ENCODE measurements at places on chromosomes 11 and 22.

GRCh38 chr11:121437018-121437685, 15.0 kb upstream of the SORL1 start:
- no peak for DNase-seq

GRCh38 chr11:71465054-71465453, 12.1 kb downstream of the NADSYN1 start:
- no peak for DNase-seq

DNA sequence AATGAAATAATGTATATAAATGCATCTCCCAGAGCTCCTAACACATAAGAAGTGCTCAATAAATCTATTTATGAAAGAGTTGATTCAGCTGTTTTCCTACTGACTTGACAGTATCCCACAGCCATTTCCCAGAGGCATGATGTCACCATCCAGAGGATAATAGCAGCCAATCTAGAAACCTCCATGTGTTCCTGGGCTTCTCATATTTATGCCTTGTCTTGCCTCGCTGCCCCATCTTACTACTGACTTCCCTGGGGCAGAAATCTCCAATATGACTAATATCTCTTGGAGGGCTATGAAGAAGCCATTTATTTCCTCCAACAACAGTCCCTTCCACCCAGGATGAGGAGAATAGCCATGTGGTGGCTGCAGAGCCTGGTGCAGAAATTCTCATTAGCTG, 115.4 kb upstream of the NAV2 start:
- no peak for DNase-seq

DNA sequence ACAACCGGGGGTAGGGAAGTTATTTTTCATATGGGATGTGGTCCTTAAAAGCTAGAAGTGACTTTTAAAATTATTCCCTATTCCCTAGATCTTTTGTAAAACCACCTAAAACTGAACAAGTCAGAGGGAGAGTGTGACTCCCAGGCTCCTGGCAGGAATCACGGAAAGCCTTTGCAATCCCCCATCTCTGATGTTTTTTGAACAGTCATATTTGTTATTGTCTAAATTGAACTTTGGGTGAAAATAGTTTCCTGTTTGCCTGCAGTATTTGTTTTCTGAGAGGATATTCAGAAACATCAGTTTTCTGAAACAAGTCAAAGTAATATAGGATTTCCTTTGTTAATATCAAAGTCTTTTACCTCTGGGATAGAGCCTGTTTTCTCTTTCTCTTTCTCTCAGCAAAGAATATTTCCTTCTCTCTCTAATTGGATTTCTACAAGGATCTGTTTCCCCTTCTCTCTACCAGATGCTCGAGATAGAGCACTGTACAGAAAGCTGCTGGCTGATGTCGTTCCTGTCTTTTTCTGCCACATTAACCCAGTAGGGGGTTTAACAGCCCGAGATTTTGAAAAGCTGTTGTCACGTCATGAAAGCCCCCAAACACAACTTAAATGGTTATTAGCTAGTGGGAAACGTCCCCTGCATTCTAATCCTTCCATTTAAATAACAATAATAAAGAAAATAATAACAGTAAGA, 132.2 kb upstream of the PITPNB start:
- DNase-seq: no peak

DNA sequence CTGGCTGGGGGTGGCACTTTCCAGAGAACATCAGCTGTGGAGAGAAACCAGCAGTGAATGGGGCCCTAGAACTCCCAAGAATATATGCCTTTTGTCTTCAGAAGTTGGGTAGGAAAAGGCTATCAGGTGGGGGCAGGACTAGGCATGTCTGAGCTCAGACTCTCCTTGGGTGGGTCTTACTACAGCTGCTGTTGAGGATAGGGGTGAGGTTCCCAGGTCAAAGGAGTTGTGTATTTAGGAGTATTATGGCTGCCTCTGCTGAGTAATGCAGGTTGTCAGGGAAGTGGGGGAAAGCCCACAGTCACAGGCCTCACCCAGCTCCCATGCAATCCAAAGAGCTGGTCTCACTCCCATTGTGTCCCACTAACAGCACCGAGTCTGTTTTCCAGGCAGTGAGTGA, 26.1 kb downstream of the SLC22A9 start:
- DNase-seq: no peak

- DNase-seq: no peak
These were observed 558.7 kb downstream of the BRD1 start for GRCh38 chr22:49268924-49269323.

DNA sequence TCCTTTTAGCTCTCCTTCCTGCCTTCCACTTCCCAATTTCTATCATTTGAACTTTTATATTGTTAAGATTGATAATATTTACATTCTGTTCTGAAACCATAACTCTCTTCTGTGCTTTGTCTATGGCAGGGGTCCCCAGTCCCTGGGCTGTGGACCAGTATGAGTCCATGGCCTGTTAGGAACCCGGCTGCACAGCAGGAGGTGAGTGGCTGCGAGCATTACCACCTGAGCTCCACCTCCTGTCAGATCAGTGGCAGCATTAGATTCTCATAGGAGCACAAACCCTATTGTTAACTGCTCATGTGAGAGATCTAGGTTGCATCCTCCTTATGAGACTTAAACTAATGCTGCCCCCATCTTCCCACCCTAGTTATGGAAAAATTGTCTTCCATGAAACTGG, 48.4 kb upstream of the HEPHL1 start:
- no peak for DNase-seq

Data from femur (tissue), 1 donor.